ENCODE measurements at places on chromosomes 16 and 17. TPM values are rescaled to one million over a fixed set of nuclear protein-coding genes. Genes with fewer than 3 reads are reported as not detected.

DNA sequence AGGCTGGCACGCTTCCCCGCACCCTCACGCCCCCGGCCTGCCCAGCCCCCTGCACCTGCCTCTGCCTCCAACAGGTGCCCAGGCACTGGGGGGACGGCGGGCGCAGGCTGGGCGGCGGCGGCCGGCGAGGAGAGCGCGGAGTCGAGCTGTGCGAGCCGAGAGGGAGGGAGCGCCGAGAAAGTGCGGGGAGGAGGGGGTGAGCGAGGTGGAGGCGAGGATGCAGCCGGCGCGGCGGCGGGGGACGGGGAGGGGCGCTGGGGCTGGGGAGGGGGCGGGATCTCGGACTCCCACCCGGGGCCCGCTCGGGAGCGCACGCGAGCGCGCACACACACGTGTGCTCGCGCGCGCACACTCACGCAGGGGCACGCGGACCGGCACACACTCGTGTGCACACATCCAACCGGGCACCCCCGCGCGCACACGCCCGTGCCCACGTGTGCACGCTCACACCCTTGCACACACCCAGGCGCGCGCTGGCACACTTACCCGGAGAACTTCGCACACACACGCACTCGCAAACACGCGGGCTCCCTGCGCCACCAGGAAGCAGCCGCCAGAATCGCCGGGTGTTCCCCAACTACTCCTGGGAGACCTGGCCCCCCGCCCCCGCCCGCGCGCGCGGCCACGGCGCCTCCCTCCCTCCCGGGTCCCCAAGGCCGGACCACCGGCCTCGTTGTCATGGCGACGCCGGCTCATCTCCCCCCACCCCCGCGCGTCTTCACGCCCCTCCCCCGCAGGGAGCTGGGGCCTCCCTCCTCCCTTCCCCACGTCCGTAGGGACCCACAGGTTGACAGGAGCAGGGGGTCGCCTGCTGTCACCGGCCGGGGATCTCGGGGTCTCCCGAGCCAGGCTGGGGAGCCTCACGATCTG is at the start of gene DOC2A:
Gene DOC2A, minus strand, starts transcription at position 184 of the 870 bp plus-strand sequence. CDS start 805 bp downstream, outside the sequence.
- no peak for DNase-seq

DNA sequence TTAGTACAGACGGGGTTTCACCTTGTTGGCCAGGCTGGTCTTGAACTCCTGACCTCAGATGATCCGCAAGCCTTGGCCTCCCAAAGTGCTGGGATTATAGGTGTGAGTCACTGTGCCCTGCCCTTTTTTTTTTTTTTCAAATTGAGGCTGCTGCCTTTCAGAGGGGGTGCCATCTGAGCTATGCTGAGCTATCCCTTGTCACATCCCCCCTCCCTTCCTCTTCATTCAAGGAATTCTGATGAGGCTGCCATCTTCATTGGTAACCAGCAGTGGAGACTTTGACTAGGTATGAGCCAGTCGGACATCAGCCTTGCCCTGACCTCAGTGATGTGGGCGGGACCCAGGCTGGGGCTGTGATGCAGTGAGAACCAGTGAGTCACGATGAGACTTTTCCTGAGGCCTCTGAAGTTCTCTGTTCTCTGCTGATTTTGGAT is 24.4 kb upstream of the GPT2 start:
- no peak for DNase-seq

DNA sequence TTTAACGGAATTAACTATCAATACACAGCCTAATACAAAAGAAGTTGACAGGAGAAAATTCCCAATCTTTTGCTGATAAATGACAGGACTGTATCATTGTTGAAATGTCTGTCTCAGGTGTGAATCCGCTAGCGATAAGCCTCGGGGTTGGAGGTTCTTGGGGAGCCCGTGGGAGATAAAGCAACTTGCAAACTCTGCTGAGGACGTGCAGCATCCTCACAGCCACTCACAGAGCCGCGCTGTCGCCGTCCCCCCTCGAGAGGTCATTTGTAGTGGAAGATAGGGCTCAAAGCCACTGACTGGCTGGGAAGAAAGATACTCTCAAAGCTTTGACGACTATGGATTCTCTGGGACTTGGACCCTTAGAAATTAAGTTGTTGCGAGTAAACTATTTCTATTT is 17.0 kb downstream of the MAP1LC3B start:
- DNase-seq, result no peak

MT1E gene
- 65.1 TPM for polyA plus RNA-seq

- no peak for DNase-seq
Measured at GRCh38 chr16:21637032-21637968, 15.1 kb downstream of the IGSF6 start.

GRCh38 chr17:63918305-63918704 is 334 bp downstream of the GH1 start:
- DNase-seq, result no peak

DNA sequence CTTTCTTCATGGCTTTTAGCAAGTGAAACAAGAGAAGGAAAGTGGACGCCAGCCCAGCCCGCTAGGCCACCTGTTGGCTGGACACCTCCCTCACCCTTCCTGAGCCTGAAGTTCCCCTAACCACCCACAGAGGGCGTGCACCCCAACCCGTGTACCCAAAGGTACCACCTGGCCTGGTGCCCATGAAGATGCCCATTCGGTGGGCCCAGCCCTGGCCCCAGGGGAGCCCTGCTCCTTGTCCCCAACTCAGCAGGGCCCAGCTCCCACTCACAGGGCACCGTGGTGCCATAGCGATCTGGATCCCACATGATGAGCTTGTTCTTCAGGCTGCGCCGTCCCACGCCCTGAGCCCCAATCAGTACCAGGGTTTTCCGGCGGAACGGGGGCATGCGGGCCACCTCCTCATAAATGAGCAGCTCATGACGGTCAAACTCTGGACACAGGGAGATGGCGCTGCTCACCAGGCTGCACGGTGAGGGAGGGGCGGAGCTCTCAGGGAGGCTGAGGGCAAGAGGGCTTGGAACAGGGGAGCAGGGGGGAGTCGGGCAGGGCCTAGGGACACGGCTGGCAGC is 26.8 kb downstream of the MPP2 start:
- no peak for DNase-seq

DNA sequence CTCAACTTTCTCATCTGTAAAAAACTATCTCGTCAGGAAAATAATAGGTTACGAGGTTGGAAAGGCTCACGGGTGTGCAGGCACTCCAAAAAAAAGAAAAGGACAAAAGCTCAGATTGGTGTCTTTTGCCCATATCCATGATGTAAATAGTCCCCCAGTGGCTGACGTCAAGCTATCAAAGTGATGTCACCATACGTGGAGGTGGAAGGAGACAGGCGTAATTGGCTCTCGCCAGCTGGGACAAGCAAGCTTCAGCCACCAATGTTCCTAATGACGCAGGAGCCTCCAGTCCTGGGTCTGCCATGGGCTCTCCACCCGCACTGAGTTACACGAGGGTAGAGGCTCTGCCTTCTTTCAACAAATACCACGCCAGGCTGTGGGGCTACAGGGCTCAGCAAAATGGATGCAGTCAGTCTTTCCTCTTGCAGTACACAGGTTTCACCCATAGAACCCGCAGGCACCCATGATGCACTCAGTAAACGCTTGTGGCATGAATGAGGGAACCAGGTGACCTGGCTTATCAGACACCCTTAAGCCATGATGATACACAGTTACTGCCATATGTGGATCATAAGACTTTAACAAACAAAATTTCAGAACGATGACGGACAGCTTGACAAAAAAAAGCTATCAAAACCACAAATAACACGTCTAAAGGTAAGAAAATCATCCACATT is 50.5 kb downstream of the COTL1 start:
- DNase-seq, result no peak

Data from ovary (tissue), 10 donors.